ENCODE measurements at places on chromosomes 12 and 14.

GRCh38 chr14:55267820-55268219 lies 3.4 kb upstream of the FBXO34 start:
- DNase-seq, result no peak

DNA sequence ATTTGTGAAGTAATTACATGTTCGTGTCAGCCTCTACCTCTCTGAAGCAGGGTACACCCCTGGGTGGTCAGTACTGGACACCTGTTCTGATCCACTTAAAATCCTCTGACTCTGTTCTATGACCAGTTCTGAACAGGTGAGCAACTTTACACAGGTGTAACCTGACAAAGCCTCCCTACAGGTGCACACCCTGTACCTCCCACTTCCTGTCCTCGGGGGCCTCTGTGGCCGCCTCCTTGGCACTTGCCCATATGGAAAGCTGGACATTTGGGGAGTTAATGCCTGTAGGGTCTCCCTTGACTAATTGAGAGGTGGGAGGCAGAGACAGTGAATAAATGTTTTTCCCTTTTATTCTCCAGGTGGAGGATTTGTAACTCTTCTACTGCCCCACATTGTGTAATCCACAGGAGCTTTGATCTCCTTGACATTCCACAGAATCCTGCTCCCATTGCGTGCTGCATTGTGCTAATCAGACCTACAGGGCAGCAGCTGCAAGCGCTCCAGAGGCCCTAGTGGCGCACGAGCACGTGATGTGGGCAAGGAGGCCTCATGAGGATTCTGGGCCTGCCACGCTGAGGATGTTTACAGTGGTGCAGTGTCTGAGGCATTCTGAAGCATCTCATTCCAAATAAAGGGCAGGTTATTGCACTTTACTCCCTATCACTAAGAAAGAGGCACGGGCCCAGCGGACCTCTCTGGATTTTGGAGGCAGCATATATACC lies 45.8 kb upstream of the BATF start:
- no peak for DNase-seq

GRCh38 chr14:51006781-51007211 lies 62.5 kb upstream of the PYGL start:
- DNase-seq, result peak; percentile 88

DNA sequence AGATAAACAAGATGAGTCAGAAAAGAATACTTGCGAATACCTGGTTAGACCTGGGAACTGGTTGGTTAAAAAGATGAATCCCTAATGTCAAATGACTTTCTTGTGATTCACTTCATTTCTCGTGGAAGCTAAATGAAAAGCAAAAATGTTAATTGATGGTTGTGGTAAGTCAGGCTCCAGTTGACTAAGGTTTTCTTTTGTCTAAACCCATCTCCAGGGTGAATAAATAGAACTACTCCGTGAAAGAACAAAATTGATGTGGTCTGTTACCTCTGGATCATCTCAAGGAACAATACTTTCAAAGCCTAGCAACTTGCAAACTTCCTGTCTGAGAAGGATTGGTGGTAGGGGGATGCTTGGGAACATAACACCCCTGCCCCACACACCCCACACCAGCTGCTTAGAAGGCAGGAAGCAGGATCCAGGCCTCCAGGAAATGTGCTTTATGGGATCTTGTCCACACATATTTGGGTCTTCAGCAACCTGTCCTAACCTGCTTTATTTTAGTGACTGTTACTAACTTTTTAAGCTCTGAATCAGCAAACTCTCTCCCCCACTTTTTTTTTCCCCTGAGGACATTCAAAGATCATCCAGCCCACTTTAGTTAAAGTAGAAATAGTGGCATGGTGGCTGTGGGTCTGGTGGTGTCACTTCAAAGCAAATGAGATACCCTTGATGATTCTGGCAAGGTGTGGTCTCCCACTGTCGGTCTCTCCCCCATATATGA lies 60.4 kb upstream of the PTHLH start:
- no peak for DNase-seq

DNA sequence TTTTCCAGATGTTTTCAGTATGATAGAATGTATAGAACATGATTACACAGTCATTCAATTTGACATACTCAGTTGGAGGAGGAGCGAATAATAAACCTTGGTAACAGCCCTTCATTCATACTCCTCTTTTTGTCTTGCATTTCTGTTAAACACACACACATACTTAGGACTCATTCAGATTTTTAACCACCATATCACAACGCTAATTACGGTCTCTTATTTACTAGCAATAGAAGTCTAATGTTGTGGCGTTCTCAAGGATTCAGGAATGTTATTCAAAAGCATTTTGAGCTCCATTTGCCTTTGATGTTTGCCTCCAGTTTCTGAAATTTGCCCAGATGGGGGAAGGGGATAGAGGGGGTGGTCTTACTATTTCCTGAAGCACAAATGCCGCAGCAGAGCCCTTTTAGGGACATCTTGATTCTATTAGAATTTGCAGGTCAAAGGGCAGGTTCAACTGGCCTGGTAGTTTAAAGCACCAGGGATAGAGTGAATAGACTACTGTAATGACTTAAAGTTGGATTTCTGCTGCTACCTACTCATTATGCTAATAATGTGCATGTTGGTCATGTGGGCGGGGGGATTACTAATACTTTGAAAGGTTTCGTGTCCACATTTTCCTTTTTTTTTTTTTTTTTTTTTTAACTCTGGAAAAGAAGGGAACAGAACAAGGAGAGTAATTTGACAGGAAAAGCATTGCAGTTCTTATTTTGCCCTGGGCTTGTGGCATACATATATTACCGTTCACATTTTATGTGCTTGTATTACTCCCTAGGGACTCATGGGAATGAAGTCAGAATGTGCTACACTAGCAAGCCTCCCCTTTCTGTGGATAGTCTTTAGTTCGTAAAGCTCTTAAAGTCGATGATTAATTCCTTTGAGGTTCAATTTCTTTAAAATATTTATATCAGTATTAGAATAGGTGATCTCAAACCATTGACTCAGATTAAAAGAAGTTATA lies 226.8 kb downstream of the FBXL14 start:
- DNase-seq, result peak; percentile 7

DNA sequence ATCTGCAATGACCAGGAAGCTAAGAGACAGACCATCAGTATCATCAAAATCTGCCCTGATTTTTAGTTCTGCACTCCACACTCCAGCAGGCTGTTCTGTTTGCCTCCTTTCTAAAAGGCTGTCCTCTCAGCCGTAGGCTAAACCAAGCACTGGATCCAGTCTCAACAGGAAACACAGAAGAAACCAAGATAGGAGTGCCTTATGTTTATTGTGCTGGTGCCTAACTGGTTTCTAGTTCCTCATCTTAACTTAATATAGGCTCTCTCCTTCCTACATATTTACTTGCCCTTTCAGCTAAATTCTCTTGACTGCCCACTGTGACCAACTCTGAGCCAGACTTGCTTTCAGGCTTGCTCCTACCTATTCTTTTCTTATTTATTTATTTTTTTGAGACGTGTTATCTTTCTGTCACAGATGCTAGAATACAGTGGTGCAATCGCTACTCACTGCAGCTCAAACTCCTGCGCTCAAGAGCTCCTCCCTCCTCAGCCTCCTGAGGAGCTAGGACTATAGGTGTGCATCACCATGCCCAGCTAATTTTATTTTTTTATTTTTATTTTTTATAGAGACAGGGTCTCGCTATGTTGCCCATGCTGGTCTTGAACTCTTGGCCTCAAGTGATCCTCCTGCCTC lies 30.8 kb downstream of the GALNT4 start:
- DNase-seq, result no peak

GRCh38 chr12:61717986-61718385 lies 542.2 kb upstream of the USP15 start:
- no peak for DNase-seq
